ENCODE measurements at places on chromosomes 16 and 17. TPM values are rescaled to one million over a fixed set of nuclear protein-coding genes. Genes with fewer than 3 reads are reported as not detected.
A peak's percentile ranks its signal among the peaks of the same experiment; 100 is the strongest.

DNA sequence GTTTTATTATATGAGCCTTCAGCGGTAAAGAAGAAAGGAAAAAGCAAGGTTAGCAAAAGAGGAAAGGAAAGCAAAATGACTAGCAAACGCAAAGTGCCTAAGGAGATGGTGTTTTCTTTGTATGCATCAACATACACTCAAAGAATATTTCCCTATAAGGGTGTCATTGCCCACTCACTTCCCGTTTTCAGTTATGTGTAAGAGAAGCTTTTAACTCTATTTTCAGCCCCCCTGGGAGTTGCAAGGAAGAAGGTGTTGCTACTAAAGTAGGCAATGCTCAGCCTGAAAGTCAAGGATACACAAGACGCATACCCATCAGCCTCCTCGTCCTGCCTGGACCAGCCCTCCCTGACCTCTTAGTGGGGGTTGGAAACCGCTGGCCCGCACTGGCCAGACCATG is 267.7 kb upstream of the ZFHX3 start:
- DNase-seq, result no peak

DNA sequence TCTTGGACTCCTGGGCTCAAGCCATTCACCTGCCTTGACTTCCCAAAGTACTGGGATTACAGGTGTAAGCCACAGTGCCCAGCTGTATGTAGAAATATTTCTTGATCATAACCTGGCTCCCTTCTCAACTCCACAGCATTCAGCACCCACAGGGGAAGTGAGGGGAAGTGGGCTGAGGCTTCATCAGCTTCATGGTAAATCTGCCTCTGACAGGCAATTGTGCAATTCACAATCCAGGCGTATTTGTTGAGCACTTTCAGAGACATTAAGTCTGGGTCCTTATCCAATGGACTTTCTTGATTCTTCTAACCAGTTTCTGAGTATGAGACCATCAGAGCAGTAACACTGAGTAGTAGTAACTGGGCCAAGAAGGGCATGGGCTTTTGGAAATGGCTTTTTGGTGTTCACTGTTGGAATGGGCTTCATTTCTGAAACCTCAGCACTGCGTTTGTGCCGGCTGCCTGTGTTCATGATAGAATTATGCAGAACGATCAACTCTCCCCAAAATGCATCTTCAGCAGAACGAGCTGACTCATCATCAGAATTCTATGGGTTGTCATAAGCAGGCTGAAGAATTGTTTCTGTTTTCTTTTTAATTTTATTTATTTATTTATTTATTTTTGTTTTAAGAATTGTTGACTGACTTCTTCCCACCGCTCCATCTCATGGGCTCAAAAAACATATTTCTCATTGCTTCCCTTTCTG is 28.9 kb downstream of the FAM20A start:
- DNase-seq, result no peak

Gene CASKIN1
- 3.5 TPM for total RNA-seq

DNA sequence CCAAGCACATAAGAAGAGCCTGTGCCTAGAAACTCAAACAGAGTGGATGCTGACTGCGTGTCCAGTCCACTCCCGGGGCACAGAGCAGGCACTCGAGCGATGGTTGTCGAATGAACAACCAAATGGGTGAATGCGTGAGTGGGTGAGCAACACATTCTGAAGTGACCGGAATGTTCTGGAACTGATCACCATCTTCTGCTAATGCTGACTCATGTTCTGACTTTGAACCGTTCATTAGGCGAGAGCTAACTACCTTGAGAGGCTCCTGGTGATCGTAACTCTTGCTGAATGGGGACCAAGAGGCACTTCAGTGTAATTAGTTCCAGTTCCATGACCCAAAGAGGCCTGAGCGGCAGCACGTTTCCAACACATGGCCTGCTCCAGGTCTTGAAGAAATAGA is 37.9 kb downstream of the IRF8 start:
- DNase-seq, result no peak

- no peak for DNase-seq
Measured at GRCh38 chr17:18958611-18959010, 6.6 kb downstream of the SLC5A10 start.

DNA sequence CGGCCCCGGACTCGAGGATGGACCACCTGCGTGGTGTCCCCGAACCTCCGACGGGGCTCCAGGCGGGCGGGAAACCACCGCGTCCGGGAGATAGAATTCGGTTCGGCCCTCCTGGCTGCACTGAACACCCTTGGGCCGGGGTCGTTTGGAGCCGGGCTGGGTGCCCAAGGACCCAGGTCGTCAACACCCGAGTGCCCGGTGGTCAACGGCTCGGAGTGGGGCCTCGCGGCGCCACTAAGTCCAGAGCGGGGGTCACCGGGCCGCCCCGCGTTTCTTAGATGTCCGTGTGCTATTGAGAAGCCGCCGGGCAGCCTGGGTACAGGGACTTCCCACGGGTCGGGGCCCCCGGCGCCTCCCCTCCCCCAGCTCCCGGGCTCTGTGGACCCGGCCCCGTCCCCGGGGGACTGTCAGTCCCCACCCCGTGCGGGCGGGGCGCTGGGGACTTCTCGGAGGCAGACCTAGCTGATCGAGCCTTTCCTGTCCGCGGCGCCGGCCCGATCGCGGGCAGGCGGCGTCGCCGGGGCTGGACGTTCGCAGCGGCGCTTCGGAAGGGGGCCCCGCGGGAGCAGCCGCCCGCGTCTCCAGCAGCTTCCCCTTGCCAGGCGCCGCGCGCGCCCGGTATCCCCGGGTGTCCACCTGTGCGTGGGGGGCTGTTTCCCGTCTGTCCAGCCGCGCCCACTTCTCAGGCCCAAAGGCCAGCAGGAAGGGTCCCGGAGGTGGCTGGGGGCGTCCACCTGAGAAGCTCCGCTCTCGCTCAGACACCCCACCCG is 655 bp upstream of the NPTX1 start:
- DNase-seq, result no peak

DNA sequence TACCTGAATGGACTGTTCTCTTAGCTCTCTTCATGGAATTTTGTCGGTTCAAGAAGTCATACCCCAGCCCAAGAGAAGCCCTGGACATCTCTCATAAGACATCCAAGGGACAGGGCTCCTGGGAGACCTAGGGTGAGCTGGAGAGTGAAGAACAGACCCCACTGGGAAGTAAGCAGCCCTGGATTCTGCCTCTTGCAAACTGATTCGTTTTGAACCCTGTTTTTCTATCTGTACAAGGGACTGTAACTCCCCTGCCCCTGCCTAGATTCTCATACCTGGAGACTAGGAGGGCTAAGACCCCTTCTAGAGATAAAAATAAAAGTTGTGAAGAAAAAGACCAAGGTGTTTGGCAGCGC is 449 bp downstream of the CCL3L1 start:
- DNase-seq, result no peak

DNA sequence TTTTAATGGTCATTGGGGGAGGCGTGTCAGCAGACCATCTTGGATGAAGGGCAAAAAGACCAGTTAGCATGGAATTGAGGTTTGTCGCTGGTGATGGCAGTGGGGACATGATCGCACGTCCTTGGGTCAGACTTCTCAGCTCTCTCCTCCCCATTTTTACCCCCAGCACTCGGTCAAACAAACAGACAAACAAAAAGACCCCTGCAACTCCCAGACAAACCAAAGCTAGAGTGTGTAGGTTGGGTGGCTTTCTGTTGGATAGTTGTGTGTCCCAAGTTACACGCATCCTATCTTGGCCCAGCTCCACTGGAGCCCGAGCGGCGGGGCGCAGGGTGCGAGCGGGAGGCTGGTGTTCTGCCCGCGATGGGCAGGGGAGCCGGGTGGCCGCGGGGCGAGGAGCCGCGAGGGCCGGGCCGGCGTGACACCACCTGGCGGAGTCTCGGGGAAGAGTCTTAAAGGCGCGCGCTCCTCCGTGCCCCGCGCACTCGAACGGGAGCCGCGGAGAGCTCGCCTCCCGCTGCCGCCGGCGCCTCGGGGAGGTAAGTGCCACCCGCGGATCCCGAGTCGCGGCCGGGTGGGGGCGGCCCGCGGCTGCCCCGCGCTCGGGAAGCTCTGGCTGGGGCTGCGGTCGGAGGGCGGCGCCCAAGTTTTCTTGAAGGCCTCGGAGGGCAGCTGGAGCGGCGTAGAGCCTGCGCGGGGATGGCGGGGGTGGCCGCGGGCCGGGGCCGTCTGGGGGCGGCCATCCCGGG is 18.5 kb upstream of the NTN1 start:
- no peak for DNase-seq

DNA sequence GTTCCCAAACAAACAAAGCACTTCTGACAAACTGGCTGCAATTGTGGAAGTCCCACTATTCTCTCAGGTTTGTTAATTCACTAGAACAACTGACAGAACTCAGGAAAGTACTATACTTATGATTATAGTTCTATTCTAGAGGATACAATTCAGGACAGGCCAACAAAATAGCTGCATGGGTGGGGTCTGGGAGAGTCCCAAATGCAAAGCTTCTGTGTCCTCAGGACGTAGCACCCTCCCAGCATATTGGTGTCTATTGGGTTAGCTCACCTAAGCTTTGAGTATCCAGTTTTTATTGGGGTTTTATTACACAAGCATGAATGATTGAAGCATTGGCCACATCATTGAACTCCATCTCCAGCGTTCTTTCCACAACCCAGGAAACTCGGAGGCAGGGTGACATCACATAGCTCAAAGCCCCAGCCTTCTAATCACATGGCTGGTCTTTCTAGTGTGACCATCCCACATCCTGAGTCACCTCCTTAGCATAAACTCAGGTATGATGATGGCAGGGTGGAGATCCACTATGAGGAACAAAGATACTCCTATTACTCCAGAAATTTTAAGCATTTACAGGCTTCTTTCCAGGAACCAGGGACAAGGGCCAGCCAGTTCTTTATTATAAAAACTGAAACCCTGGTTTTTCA is 43.9 kb upstream of the CCNF start:
- DNase-seq, result no peak

DNA sequence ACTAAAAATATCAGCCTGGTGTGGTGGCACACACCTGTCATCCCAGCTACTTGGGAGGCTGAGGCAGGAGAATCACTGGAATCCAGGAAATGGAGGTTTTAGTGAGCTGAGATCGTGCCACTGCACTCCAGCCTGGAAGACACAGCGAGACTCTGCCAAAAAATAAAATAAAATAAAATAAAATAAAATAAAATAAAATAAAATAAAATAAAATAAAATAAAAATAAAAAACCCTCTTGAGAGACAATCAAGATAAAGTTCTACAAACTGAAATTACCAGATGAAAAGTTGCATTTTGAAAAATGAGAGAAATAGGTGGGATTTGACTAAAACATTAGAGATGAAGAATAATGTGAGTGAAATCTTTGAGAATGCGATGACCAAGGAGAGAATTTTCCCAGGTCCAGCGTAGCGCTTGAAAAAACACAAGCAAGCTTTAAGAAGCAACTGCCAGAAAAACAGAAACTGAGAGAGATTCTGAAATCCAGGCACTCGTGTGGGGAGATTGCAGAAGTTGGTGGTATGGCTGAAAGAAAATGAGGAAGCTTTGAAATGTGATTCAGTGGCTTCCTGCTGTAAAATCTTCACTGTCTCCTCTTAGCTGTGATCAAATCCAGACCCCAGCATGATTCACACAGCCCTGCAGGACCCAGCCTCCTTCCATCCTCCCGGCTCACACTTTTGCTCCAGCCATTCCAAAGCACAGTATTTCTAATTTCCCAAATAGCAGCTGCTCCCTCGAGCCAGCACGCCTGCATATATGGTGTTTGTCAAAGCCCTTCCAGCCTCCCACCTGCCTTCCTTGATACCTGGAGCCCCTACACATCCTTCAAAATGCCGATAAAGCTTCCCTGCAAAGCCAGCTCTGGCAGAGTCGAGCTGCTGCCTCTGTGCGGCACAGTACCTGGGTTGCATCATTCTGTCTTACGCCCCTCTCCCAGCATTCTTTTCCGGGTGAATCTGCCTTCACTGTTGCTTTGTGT is 8.2 kb upstream of the CD300E start:
- no peak for DNase-seq

Gene CA5A
- total RNA-seq, result not detected

DNA sequence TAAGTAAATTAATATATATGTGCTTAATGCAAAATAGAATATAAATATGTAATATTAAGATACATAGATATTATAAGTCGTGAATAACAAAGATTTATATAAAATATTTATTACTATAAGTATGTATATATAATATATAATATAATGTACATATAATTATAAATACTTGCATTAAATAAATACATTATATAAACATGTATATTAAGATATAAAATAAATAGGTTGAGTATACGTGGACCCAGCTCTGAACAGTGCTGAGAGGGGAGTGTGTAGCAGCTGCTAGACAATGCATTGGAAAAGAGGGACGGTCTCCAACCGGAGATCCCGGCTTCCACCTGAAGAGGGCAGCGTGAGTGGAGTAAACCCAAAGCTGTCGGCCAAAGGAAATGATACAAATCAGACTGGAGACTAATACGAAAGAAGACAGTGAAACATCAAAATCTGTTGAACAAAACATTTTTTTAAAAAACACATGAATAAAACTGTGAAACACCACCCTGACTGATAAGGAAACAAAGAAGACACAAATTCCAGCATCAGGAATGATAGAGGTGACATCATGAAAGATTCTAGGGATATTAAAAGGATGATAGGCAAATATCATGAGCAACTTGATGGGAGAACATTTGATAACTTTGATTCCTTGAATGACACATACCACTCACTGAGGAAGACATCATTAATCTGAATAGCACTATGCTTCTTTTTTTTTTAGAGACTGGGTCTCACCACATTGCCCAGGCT is 125.4 kb upstream of the CHMP6 start:
- DNase-seq, result peak; percentile 66

Data from right atrium auricular region (tissue), 2 donors.